ENCODE measurements at places on chromosomes 5 and 9.

DNA sequence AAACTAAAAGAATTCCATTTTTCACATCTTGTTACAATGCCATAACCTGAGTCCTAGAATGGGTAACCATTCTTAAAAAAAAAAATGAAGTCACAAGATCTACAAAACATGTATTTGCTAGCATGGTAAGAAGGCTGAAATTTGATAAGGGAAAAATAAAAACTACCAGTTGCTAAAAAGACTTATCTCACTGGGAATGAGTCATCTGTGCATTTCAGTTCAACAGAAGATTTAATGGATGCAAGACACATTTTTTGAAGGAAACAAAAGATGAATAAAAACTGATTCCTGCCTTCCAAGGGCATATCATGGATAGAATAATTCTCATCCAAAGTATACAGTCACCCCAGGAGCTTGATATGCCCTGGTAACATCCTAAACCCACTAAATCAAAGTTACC, 47.2 kb downstream of the SGTB start:
- DNase-seq: no peak

GRCh38 chr9:136624184-136624951, 38.3 kb upstream of the EGFL7 start:
- no peak for DNase-seq

DNA sequence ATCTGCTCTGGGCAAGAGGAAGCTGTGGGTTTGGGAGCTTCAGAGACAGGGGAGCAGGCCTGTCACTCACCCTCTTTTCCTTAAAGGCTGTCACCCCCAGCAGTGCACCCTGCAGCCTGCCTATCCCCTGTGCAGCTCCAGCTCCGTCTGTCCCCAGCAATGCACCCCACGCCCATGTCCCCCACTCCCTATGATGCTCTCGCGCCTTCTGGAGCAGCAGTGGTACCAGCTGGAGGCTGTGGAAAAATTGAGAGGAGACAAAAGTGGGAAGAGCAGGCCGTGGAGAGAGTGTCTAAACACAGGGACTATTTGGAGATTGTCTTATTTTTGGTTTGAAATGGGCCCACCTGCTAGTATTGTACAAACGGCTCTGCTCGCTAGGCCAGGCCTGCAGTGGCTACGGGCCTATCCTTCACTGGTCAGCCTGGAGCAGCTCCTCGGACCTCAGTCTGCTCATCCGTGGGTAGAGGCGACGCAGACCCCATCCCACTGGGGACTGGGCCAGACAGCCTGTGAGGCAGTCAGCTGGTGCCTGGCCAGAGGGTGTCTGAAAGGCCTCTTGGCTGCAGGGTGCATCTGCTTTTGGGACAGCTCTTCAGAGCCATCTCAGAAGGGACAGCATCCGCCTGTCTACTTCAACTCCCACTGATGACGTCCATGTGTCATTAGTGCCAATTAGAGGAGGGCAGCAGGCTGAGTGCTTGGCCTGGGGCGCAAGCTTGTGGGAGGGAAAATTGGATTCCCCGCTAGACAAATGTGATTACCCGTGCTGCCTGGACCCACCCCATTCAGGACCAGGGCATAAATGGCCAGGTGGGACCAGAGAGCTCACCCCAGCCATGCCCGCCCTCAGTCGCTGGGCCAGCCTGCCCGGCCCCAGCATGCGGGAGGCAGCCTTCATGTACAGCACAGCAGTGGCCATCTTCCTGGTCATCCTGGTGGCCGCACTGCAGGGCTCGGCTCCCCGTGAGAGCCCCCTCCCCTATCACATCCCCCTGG, at the start of gene DBH:
Gene DBH, plus strand, starts transcription at position 831 of the 999 bp plus-strand sequence. Its CDS starts 9 bp downstream, at position 840.
- DNase-seq: no peak

DNA sequence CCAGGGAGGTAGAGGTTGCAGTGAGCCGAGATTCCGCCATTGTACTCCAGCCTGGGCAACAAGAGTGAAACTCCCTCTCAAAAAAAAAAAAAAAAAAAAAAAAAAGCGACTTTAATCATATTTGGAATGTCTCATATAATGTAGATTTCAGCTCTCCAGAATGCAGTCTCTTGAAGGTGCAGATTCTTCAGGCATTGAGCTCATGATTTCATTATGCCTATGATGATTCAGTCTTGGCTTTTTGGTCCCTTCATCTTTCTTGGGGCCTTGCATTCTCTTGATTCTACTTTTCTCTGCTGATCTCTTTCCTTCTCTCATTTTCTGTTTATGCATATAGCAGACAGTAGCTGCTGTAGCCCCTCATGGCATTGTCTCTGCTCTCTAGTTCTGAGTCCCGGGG, 22.9 kb downstream of the KDM4C start:
- DNase-seq: no peak

GRCh38 chr9:5453673-5454072, 3.3 kb downstream of the CD274 start:
- no peak for DNase-seq

DNA sequence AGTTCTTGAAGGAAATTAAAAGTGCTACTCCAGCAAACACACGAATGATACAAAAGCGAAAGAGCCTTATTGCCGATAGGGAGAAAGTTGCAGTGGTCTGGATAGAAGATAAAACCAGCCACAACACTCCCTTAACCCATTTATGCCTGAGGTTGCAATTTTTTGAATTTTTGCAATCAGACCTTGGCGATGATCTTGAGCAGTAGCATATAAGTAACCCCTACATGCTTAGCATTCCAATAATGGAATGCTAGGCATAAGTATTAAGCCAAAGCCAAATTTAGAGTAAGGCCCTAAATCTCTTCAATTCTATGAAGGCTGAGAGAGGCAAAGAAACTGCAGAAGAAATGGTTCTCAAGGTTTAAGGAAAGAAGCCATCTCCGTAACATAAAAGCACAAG, 153.5 kb downstream of the SLC28A3 start:
- no peak for DNase-seq
